ENCODE measurements at places on chromosomes 12 and 14. TPM values are rescaled to one million over a fixed set of nuclear protein-coding genes. Genes with fewer than 3 reads are reported as not detected.

DNA sequence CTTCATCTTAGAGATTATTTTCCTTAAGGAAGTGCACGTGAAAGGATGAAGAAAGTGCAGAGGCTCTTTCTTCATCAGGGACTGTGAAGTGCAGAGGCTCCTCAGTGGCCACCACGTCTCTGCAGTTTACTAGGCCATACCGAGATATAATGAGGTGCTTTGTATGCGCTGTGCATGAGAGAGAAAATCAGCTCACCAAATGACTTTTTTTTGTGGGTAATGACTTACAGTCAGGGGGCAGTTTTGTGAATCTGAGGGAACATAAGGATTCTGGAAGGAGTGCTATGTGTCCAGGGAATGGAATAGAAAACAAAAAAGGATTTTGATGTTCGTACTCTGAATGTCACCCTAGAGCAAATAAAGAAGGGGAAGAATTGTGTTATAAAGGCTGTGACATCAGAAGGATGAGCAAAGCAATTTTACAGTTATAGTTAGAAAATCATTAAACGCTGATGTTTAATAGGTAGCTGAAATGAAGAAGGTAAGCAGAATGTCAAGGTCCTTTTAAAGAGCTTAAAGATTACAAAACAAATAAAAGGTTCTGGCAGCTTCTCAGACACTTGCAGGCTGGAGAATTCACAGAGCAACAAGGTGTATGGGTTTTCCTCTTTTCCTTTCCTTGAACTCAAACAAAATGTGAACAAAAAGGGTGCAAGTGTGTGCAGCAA lies 247.5 kb upstream of the NOVA1 start:
- no peak overlapping the region for H3K4me3 ChIP-seq
- peak overlapping the region; percentile 55 for H3K27ac ChIP-seq
- H3K27me3 ChIP-seq, result no peaks in the 10 kb centered on the region

DNA sequence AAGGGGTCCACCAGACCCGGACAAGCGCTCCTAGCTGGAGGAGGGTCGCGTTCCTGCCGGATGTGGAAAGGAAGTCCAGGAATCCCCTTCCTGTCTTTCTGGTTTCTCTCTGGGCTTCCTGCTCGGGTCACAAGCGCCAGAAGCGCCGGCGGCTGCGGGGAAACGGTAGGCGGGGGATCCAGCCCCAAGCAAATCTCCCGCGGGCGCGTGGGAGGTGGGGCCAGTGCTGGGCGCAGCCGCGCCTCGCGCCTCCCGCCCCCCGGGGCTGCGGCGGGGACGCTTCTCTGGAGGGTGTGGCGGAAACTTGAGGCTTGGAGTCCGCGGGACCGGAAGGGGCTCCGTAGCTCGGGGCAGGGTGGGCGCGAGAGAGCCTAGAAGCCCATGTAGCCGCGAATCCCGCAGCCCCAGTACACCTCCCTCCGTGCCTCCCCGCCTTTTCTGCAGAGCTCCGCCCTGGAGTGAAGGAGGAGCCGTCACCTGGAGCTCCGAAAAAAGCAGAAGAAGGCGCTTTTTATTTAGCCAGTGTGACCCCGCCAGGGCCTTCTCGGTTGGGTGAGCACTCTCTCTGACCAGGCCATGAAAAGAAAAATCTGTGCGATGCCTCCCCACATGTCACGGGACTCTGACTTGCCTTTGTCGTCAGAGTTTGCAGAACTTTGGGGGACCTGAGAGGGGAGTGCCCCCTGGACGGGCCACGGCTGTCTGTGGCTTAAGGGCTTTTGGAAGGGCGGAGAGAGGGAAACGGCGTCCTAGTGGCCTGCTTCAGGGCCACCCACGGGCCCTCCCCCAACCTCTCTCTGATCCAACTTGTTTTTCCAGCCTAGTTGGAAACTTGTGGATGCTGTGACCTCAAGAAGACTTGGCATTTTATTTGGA lies 21.4 kb upstream of the CLEC2D start:
- H3K4me3 ChIP-seq, result peak overlapping the region; percentile 48
- H3K4me1 ChIP-seq, result peaks cover 12% of the 10 kb centered on the region
- no peaks in the 10 kb centered on the region for H3K36me3 ChIP-seq
- H3K27ac ChIP-seq, result peak overlapping the region; percentile 85
- peak; percentile 75 for DNase-seq

- no peaks in the 10 kb centered on the region for H3K36me3 ChIP-seq
- H3K4me3 ChIP-seq, result no peak overlapping the region
- H3K4me1 ChIP-seq, result peaks cover 16% of the 10 kb centered on the region
Measured at GRCh38 chr12:6185961-6186827, 14.0 kb upstream of the CD9 start.

DNA sequence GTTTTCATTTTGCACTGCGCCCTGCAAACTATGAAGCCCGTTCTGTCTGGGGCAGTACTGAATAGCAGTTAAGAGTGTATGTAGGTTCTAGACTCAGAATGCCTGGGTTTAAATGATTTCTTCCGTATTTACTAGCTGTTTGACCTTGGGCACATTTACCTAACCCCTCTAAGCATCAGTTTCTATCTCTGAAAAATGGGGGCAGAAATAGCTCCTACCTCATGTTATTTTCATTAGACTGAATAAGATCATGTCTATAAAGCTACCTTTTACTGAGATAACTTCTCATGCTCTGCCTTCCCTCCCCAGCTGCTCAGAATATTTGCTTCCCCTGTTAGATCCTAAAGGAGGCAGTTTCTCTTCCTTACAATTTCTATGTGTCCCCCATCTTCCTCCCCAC lies 5.7 kb downstream of the PAH start:
- no peak overlapping the region for H3K27ac ChIP-seq
- H3K27me3 ChIP-seq, result no peaks in the 10 kb centered on the region
- peaks cover 4% of the 10 kb centered on the region for H3K4me1 ChIP-seq
- H3K4me3 ChIP-seq, result no peak overlapping the region
- DNase-seq, result no peak

DNA sequence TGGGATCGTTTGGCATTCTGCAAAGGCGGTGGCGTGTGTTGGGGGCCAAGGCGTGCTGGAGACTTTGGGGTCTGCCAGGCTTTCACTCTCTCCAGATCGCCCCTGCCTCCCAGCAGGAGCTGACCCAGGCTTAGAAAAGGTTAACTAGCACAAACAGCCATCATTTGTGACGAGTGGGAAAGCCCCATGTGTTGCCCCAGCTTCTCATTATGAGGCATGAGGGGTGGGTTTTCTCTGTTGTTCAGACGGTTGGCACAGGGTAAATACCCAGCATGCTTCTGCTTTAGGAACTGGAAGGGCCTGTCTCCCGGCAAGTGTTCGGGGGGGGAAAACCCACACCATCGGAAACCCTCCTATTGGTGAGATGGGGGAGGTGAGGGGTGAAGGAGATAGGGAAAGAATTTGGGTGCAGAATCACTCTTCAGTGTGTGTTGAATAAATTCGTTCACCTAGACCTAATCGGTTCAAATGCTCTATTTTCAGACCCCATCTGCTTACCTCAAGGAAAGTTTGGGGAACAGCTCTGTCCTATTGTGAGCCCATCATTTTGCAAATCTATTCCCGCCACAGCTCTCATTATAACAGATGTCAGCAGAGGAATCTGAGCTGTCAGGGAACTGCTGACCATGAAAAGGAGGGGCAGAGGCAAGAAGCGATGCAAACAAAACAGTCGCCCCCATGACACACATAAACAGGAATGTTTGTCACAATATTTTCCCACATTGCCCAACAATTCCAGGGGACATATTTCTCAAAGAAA lies 34.7 kb upstream of the C12orf42 start:
- H3K27me3 ChIP-seq, result no peaks in the 10 kb centered on the region
- H3K36me3 ChIP-seq, result no peaks in the 10 kb centered on the region
- H3K4me1 ChIP-seq, result no peaks in the 10 kb centered on the region
- no peak overlapping the region for H3K4me3 ChIP-seq
- no peak for DNase-seq

DNA sequence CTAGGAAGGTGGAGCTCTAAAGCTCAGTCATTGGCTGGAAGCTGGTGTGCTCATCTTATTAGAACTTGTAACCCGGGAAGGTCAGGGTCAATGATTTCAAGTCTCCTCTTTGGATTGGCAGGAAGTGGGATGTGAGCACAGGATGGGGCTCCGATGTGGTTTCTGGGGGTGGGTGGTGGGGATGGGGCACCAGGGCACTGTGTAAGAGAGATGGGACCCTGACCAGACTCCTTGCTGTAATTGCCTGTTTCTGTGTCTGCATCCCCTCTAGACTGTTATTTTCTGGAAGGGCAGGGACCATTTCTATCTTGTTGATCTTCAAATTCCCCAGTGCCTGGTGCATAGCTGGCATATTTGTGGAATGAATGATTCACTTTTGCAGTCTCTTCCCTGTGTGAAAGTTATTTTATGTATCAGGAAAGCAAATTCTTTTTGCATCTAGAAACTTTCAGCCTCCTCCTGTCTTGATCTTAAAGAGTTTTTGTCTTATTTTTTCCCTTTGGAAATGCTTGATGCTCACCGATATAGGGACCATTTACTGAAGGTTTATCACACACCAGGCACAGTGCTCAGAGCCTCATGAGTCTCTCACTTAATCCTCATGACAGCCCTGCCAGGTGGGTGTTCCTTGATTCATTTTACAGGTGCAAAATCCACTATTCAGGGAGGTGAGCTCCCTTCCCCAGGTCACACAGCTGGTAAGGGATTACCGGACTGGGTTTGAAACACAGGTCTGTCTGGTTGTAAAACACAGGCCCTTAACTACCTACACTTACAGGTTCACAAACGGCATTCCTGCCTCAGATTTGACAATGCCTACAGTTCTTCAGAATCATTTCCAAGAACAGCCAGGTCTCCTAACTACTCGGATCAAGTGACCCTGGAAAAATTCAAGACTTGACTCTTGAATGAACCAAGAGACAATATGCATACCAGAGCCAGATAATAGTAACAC lies 86.9 kb upstream of the IGF1 start:
- no peak overlapping the region for H3K4me3 ChIP-seq
- DNase-seq, result no peak
- no peak overlapping the region for H3K27ac ChIP-seq
- H3K36me3 ChIP-seq, result no peaks in the 10 kb centered on the region
- H3K27me3 ChIP-seq, result no peaks in the 10 kb centered on the region
- H3K4me1 ChIP-seq, result no peaks in the 10 kb centered on the region

DNA sequence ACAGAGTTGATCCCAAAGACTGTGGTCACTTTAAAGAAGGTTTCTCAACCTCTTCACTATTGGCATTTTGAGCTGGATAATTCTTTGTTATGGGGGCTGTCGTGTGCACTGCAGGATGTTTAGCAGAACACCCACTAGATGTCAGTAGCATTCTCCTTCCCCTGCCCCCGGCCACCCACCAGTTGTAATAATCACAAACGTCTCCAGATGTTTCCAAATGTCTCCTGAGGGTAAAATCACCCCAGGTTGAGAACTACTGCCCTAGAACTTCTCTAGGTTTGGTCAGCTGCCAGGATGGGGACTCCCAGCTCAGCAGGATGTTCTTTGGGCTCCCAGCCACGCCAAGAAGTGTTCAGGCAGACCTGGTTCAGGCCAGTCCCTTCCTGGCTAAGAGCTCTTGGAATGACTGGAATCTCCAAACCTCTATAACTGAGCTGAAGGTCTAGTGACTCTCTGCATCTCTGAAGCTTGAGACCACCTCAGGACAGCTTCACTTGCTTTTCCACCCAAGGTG lies 12.5 kb upstream of the AJUBA start:
- H3K4me3 ChIP-seq, result no peak overlapping the region
- no peak overlapping the region for H3K27ac ChIP-seq
- peaks cover 5% of the 10 kb centered on the region for H3K4me1 ChIP-seq
- H3K36me3 ChIP-seq, result no peaks in the 10 kb centered on the region
- DNase-seq, result peak; percentile 32

GRCh38 chr12:11725686-11726085 lies 76.2 kb downstream of the ETV6 start:
- H3K4me3 ChIP-seq, result no peak overlapping the region
- H3K4me1 ChIP-seq, result peaks cover 90% of the 10 kb centered on the region
- no peaks in the 10 kb centered on the region for H3K36me3 ChIP-seq
- peak overlapping the region; percentile 70 for H3K27ac ChIP-seq

DNA sequence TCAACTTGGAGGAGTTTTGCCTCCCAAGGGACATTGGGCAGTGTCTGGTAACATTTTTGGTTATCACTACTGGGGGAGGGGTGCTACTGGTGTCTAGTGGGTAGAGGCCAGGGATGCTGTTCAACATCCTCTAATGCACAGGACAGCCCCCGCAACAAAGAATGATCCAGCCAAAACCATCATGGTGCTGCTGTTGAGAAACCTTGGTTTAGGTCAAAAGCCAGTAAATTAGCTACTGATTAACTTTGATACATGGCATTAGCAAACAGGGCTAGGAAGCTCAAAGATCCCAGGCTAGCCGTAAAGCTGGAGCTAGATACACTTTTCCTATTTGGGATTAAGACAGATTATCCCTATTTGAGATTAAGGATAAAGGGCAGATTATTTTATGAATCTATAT lies 8.8 kb downstream of the ALKBH2 start:
- no peak for DNase-seq
- peaks cover 26% of the 10 kb centered on the region for H3K36me3 ChIP-seq
- H3K27ac ChIP-seq, result peak overlapping the region; percentile 17
- no peaks in the 10 kb centered on the region for H3K27me3 ChIP-seq

DNA sequence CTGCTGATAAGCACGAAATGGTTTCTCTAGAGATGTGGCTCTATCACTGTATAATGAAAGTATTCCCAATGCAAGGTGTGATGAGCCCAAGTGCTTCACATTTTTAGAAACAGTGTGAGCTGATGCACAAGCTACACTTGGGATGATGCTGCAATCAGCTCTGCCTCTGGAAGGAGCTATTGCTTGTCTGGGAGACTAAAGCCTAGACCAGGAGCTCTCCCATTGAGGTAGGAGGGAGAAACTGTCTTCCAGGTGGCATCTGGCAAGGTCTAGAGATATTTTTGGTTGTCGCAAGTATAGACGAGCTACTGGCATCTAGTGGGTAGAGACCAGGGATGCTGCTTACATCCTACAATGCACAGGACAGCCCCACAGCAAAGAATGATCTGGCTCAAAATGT lies 42.0 kb downstream of the HECTD4 start:
- no peak overlapping the region for H3K27ac ChIP-seq
- H3K27me3 ChIP-seq, result no peaks in the 10 kb centered on the region
- H3K36me3 ChIP-seq, result no peaks in the 10 kb centered on the region
- no peak overlapping the region for H3K4me3 ChIP-seq
- H3K4me1 ChIP-seq, result peaks cover 9% of the 10 kb centered on the region
- DNase-seq, result no peak

DNA sequence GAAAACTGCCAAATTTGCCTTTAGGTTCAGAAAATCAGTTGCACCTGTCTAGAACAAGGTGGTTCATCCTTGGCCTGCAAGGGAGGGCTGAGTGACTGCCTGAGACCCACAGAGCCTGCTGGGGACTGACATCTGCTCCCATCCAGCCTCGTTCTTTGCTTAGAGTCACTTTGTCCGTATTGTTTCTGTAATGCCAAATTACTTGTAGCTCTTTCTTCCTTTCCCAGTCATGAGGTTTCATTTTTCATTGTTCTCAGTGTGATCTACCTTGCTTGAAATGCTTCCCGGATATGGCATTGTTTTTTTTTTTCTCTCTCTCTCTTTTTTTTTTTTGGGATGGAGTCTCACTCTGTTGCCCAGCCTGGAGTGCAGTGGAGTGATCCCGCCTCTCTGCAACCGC lies 21.3 kb downstream of the TSPAN9 start:
- peaks cover 6% of the 10 kb centered on the region for H3K4me1 ChIP-seq
- no peak overlapping the region for H3K27ac ChIP-seq
- DNase-seq, result no peak
- no peak overlapping the region for H3K4me3 ChIP-seq
- no peaks in the 10 kb centered on the region for H3K36me3 ChIP-seq
- H3K27me3 ChIP-seq, result no peaks in the 10 kb centered on the region

Gene KCNJ8
- 15.2 TPM for total RNA-seq

Gene PRIM1
- total RNA-seq, result 4.4 TPM

All from body of pancreas (tissue), 4 donors.